Right ventricle myocardium superior (tissue), 1 donor: ENCODE measurements at places on chromosomes 3 and 15.
A peak's percentile ranks its signal among the peaks of the same experiment; 100 is the strongest.

GRCh38 chr15:92887869-92888268 is 12.3 kb upstream of the CHD2 start:
- no peak for DNase-seq

DNA sequence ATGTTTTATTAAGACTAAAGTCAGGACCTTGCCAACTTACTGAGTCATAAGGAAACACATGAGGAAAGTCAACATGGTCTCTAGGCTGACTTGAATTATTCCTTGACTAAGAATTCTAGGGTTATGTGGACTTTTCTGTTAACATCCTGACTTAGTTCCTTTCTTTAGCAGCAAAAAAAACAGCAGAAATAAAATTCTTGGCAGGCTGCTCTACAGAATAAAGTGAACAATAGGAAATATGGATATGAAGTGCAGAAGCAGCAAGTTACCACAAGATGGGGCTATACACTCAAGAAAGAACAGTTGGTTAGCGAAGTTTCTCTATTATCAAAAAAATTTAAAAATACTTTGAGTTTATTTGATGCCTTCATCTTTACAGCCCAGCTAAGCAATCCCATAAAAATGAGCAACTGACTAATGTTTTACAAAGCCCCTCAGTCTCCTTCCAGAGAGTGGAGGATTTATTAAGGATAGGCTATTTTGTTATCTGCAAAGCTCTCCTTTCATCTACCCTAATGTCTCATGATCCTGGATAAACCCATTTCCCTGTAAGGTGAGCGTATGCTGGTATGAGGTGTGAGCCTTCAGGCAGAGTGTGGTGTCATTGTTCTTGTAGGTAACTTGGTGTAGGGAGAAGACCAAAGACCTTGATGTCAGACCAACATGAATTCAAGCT is 23.1 kb upstream of the MCCC1 start:
- no peak for DNase-seq

DNA sequence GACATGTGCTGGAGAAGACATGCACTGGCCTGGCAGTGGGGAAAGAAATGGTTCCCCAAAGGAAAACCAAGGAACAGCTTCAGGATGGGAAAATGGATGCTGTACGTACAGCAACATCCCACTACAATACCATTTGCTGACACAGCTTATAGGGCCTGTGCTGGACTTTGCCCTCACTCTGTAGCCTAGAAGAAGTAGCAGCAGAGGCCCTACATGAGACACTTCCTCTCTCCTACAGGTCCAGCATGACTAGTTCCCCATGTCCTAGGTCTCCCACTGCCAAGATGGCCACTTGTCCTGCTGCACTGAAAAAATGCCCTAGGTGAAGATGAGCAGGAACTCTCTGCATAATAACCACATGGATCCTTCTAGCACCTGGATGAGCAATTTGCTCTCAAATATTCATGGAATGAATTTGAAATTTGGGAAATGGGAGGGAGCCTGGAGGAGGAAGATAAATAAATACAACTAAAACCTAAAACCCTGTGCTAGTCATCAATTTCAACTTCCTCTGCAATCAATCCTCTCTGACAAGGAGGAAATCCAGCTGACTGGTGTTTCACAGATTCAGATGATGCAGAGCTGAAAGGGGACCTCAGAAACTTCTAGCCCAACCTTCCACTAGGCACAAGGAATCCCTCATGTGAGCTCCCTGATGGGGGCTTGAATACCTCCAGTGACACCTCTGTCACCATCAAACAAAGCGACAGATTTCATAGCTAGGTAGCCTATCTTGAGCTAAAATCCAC is 514.3 kb upstream of the PPP2R3A start:
- no peak for DNase-seq

- DNase-seq, result peak; percentile 39
These were observed 1.4 kb downstream of the CHL1 start for GRCh38 chr3:197828-198491.

GRCh38 chr15:79989682-79990081 is 18.7 kb upstream of the BCL2A1 start:
- DNase-seq, result no peak
